Stimulated activated CD8-positive, alpha-beta memory T cell treated with anti-CD3 and anti-CD28 coated beads, Interleukin-2, amount 100 ng/mL, for 48 hours (primary cell): ENCODE measurements at places on chromosomes 12 and 14.

GRCh38 chr12:96233939-96234461 lies 39.8 kb downstream of the ELK3 start:
- no peak for DNase-seq

- no peak for DNase-seq
These were observed 6.3 kb upstream of the NFE2 start for GRCh38 chr12:54306925-54307741.

DNA sequence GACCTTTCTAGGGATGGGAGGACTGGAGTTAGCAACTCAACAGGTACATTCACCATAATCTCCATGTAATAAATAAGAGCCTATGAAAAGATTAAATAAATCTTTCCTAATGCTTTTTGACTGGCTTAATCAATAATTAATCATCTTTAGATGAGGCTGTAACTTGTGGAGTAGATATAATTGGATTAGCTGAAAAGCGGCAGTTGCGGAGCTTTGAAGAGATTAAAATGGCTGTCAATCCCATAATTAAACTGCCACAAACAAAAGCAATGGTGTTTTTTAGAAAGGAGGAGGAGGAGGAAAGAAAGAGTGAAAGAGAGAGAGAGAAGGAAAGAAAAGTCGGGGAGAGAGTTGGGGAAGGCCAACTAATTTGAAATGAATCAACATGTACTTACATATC lies 70.7 kb upstream of the TMEM263 start:
- DNase-seq: no peak

DNA sequence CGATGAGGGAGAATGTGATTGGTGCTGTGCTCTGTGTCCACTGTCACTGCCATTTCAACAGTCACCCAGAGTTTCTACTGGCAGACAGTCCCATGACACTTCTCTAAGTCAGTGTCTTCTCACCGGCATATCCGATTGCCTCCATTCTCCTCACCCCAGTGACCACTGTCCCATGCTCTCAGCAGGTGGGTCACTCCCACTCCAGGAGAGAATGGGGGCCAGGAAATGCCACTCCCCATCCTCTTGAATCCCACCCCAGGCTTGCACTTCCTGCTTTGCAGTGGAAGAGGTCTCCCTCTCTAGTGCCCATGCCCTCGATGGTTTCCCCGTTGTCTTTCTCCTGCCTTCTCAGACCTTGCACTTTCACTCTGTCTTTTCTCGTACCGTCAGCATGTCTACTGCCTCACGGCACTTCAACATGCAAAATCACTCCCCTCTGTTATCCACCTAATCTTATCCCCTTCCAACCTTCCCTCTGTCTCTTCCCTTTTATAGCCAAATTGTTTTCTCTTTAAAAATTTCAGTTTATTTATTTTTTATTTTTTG lies 2.2 kb upstream of the EP400 start:
- no peak for DNase-seq

DNA sequence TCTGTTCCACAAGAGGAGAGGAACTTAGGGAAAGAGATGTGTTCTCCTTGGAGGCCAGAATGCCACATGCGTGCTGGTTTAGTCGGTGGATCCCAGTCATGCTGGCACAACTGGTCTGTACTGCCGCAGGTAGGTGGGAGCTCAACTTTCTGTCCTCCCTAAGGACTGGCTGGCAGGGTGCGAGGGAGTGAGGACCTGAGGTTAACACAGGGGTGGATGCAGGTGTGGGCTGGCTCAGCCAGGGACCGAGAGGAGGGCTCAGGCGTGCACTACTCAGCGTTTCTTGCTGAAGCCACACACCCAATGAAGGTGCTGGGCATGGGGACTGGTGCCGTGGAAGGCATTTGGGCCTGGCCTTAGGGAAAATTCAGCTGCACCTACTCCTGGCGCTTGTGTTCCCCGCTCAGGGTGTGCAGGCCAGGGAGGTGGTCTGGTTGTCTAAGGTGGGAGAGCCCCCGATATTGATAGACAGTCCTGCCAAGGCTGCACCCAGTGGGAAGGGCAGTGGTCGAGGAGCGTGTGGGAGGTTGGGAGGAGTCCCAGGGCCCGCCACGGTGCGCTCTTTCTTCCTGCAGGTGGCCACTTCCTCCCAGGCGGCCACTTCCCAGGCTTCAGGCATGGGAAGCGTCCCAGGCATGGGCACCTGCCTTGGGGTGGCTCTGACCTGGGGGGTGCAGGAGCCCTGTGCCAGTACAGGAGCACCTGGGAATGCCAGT lies 138.4 kb downstream of the ADGRD1 start:
- DNase-seq: no peak

DNA sequence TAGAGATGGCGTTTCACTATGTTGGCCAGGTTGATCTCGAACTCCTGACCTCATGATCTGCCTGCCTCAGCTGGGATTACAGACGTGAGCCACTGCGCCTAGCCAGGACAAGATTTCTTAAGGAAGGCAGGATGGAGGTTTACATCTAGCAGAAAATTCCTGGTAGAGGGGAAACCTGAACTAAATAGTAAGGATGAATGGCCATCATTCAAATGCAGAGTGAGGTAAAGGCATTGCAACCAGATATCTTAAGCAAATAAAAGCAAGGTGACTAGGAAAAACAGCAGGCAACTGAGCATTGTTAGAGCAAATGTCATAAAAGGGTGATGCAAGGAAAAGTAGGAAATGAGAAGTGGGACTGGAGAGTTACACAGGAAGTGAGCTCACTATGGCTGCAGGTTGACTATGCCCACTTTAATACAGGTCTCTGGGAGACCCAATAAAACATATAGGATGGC lies 133.0 kb downstream of the SOX5 start:
- DNase-seq: no peak

GRCh38 chr12:80551897-80552296 lies 107.9 kb downstream of the PTPRQ start:
- DNase-seq: no peak

DNA sequence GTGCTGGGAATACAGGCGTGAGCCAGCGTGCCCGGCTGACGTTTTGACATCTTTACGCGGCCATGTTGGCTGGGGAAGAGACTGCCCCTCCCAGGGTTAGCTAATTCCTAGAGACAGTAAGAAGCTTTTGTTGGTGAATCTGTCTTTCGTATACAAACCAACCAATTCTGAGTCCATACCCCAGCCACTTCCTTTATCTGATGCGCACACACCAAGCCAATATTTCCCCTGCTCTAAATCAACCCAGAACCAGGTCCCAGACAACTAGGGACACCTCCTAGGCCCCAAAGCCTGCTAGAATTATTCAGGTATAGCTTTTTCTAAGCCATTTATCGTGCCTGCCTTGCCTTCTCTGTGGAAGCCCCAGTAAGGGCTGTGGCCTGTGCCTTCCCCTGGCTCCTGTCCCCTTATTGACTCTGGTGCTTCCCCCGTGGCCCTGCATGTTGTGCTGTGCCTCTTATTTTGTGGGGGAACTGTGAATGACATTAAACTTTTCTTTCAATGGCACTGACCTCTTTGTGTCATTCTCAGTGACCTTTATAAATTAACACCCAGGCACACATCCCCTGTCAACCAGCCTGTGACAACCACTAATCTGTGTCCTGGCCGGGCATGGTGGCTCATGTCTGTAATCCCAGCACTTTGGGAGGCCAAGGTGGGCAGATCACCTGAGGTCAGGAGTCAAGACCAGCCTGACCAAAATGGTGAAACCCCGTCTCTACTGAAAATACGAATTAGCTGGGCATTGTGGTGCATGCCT lies 10.7 kb upstream of the EVL start:
- DNase-seq: no peak

GRCh38 chr12:116790066-116790465 lies 52.0 kb downstream of the RNFT2 start:
- no peak for DNase-seq

DNA sequence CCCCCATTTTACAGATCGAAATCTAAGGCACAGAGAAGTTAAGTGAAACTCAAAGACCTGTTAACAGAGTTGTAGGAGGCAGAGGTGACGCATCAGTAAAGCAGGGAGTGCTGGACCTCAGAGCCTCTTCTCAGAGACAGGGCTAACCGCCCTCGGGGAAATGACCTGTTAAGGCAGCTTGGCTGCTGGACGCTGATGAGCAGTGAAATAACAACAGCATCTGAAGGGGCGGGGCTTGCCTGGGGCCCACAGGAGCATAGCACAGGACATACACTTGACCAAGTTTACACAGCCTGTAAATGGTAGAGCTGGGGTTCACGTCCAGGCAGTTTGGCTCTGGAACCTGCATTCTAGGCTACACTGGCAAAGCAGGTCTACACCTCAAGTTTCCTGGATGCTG lies 39.3 kb downstream of the LRTM2 start:
- no peak for DNase-seq

DNA sequence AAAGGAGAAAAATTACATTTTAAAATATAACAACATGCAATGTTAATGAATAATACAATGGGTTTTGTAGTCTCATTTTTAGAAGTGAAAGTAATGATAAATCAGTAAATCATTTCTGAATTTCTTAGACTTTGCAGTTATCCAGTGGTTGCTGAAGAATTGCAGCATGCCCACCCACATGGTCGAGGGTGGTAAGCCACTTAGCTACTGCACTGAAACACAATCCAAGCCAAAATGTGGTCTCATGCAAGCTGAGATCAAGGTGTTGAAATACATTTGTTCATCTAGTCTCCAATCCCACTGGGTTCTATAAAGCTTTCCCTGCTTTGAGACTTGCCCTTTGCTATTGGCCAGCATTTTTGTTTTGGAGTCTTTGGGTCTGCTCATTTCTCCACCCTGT lies 247.9 kb downstream of the NELL2 start:
- DNase-seq: no peak

GRCh38 chr14:103161054-103161397 lies 37.8 kb downstream of the TNFAIP2 start:
- no peak for DNase-seq
